ENCODE measurements at places on chromosomes 13 and 19. TPM values are rescaled to one million over a fixed set of nuclear protein-coding genes. Genes with fewer than 3 reads are reported as not detected.

DNA sequence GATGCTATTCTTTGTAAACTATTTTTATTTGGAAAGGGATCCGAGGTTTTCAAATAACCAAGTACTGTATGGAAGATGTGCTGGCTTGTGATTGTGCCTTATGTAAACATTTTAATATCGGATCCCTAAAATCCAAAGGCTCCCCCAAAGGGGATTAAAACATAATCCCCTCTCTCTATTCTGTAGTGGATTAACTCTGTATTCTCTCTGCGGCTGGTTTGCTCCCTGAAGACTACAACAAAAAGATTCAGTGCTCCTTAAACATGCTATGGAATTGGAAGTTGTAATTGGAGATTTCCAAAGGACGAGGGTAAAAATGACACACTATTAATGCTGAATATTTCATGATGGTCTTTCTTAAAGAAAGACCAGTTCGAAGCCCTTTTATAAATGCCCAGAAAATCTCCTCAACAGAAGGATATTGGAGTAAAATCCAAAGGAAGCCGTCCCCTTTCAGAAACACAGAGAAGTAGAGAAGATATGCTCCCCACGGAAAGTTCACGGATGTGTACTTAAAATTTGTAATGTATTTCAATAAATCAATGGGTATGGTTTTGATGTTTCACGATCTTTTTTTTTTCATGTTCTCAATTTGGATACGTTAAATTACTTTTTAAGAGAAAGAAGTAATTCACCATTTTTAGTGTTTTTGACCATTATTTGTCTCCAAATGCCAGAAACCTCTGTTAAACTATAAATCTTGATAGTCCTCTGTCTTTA lies 6.5 kb downstream of the MAB21L1 start:
- no peak for DNase-seq

DNA sequence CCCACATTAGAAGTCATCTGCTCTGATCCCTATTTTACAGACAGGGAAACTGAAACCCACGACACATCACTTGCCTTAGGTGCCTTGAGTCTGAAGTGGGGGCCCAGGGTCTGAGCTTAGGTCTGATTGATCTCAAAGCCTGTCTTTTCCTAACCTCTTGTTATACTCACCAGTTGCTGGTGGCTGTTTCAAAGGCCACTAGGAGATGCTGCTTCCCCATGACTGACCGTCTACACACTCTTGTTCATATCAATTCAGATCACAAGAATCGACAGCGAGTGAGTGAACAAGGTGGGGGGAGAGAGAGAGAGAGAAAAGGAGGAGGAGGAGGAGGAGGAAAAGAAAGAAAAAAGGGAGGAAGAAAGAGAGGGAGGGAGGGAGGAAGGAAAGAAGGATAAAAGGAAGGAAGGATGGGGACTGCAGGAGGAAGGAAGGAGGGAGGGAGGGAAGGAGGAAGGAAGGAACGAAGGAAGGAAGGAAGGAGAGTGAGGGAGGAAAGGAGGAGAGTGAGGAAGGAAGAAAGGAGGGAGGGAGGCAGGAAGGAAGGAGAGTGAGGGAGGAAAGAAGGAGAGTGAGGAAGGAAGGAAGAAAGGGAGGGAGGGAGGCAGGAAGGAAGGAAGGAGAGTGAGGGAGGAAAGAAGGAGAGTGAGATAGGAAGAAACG lies 3.3 kb downstream of the OR10H1 start:
- no peak for DNase-seq

GRCh38 chr19:2043961-2044708 lies 6.9 kb downstream of the MKNK2 start:
- DNase-seq, result no peak

- no peak for DNase-seq
These were observed 229.8 kb downstream of the KLF5 start for GRCh38 chr13:73288596-73288995.

DNA sequence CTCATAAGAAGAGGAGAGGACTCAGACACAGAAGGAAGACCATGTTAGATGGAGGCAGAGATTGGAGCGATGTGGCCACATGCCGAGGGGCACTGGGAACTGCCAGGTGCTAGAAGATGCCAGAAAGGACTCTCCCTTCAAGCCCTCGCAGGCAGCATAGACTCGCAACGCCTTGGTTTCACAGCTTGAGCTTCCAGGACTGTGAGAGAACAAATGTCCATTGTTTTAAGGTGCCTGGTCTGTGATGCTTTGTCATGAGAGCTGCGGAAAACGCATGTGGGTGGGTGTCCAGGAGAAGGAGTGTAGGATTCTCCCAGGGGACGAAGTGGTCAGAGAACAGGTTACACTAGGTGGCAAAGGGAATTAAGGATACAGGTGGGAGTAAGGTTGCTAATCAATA lies 125.9 kb upstream of the USP29 start:
- DNase-seq, result no peak

MCEMP1 gene
- not detected for total RNA-seq
